Stimulated activated CD4-positive, alpha-beta T cell treated with anti-CD3 and anti-CD28 coated beads, Interleukin-15, amount 100 ng/mL, for 48 hours (primary cell): ENCODE measurements at places on chromosomes 5 and 9.

DNA sequence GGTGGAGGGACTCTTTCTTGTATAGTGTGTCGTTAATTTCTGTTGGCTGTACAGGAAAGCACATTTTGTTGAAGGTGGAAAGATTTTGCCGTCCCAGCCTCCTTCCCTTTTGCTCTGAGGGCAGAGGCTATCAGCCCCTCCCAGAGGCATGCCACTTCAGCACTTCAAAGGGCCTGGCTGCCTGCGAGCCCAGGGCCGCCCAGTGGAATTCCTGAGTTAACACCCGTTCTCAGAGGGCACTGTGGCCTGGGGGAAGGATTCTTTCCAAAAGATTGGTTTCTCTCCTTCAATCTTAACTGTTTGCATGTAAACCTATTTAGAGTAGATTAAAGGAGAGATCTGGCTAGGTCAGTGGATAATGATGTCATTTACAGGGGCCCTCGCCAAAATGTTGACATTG lies 238.6 kb downstream of the FANCC start:
- DNase-seq: no peak

- no peak for DNase-seq
Measured at GRCh38 chr9:130027533-130028365, 15.2 kb downstream of the FNBP1 start.

GRCh38 chr9:105114964-105115728 lies 129.3 kb upstream of the SLC44A1 start:
- no peak for DNase-seq

- no peak for DNase-seq
Measured at GRCh38 chr5:79588696-79589095, 23.5 kb upstream of the TENT2 start.

GRCh38 chr9:33868440-33868973 lies 51.5 kb downstream of the UBE2R2 start:
- no peak for DNase-seq

- no peak for DNase-seq
Measured at GRCh38 chr9:124800306-124801259, 23.6 kb downstream of the OLFML2A start.

DNA sequence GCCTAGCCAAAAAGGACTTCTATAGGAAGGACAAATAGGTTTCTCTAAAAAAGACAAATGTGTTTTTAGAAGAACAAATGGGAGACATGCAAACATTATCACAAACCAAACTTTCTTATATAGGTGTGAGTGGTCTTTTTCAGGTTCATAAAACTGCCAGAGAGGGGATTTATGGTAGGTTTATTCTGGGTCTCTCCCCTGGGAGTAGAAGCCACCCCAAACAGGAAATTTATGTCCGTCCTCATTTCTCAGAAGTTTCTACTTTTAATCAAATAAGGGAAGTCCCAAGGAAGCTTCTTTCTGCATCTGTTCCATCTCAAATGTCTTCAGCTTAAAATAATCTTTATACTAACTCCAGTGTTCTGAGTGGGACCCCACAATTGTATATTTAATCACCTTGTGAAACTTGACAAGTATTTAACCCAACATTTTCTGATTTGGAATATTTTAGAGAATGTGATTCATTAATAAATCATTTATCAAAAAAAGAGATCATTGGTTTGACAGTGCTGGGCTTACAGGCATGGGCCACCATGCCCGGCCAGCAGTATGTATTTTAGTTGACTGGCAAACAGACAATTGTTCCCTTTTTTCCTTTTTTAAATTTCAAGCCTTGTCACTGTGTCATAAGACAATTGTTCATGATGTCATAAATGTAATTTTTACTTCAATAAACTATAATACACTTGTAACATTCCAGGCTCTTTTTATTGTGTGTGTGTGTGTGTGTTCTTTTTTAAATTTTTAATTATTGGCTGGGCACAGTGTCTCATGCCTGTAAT lies 44.6 kb upstream of the GLDC start:
- no peak for DNase-seq

- no peak for DNase-seq
Measured at GRCh38 chr9:127954831-127955293, 17.2 kb upstream of the DPM2 start.

- no peak for DNase-seq
Measured at GRCh38 chr5:94992325-94992724, 292.6 kb downstream of the MCTP1 start.
